GM12878 (cell line): ENCODE measurements at places on chromosomes 4 and X.
A peak's percentile ranks its signal among the peaks of the same experiment; 100 is the strongest.

DNA sequence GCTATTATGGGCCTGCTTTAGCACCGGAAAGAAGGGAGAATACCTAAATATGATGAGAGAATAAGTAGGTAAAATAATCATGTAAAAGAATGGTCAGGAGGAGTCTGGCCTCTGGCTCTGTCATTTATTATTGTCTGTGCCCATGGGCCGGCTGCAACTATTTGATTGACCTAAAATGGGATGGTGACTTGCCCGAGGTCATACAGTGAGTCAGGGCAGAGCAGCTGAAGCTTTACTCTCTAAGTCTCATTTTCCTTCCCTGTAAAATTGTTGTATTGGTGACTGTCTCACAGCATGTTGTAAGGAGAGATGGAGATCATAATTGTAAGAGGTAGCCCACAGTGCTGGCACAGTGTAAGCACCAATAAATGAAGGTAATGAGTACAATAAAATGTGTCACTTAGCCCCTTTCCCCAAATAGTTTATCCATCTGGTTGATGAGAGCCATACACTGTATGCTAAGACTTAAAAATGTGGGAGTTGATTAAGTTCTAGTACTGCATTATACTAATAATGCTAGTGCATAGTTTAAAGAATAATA lies 39.6 kb downstream of the RUFY3 start:
- H3K27ac ChIP-seq: no peak overlapping the region
- H3K27me3 ChIP-seq: no peaks in the 10 kb centered on the region
- no peaks in the 10 kb centered on the region for H3K36me3 ChIP-seq
- H3K4me3 ChIP-seq: no peak overlapping the region
- DNase-seq: no peak

DNA sequence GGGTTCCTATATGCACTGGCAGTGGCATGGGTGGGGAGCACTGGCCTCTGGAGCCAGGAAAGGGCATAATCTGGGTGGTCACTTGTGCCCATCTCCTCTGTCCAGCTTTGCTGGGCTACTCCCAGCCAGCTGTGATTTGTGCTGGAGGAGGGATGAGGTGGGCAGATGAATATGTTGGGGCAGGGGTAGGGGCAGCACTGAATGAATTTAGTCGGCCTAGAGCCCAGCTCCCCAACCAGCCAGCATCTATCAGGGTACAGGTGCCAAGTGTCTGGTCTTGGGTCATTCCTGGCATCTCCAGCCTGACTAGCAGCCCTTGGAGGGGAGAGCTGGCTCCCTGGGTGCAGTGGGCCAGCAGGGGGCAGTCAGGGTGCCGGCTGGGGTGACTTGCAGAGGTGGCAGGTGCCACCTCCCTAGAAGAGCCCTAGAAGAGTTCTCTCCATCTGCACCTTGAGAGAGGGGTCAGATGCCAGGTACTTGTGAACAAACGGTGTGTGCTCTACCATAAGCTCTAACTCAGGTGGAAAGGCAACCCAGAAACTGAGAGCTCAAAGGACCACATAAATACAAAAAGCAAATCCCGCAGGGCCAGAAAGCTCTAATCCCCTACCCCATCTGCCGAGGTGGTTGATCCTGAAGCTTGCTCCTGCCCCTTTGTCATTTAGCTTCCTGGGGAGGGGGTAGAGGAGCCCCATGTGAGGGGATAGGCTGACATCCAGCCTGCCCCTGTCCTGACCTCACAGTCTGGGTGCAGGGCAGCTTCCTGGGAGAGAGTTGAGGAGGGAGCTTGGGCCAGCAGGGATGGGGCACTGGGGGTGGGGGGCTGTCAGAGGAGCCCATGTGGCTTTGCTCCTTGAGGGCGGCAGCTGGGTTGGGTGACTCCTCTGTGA lies 2.2 kb downstream of the SORCS2 start:
- H3K27me3 ChIP-seq: peaks cover 2% of the 10 kb centered on the region
- no peaks in the 10 kb centered on the region for H3K4me1 ChIP-seq
- H3K36me3 ChIP-seq: no peaks in the 10 kb centered on the region
- H3K27ac ChIP-seq: no peak overlapping the region
- no peak for DNase-seq
- no peak overlapping the region for H3K4me3 ChIP-seq

- H3K4me3 ChIP-seq: no peak overlapping the region
- no peaks in the 10 kb centered on the region for H3K27me3 ChIP-seq
- no peaks in the 10 kb centered on the region for H3K36me3 ChIP-seq
- H3K4me1 ChIP-seq: no peaks in the 10 kb centered on the region
These were observed 496.3 kb downstream of the PDGFC start for GRCh38 chr4:156475322-156475721.

DNA sequence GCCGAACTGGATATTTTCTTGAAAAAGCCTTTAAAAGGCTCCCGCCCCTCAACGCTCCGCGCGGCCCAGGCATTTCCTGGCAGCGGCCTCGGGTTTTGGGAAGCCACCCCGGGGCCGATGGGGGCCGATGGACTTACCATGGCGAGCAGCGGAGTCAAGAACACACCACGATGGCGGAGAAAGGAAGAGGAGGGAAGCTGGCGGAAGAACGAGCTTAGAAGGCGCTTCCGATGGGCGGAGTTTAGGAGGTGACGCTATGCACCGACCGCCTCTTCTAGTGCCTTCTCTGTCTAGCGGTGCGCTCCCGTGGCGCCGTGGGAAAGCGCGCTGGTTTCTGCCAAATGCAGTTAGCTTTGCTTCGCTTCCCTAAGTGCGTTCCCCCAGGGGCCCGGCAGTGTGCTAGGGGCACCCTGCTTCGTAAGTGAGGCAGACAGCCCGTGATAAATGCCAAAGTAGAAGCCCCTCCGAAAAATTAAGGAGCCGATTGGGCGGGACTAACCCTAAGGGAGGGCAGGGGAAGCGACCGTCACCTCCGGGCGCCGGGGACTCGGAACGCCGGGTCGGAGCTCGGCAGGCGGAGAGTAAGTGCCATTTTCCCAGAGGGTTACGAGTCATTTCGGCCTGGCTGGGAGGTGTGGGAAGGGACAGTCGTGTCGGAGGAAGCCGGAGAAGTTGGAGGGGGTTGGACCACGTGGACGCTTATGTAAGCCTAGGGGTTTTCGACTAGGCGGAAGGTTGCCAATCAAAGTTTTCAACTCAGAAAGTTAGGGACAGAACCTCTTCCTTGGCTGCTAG lies at the start of gene RPL39:
RPL39 (minus strand) TSS at position 194 of the 795 bp plus-strand sequence; CDS start at position 140, 54 bp downstream.
- H3K27ac ChIP-seq: peak within 1 kb of the TSS; percentile 90
- no peaks in the 10 kb centered on the region for H3K27me3 ChIP-seq
- peak; percentile 51 for DNase-seq
- H3K4me1 ChIP-seq: no peaks in the 10 kb centered on the region; the same call in 1 of the 2 replicates

GRCh38 chr4:149985981-149986380 lies 92.3 kb upstream of the DCLK2 start:
- DNase-seq: no peak
- no peaks in the 10 kb centered on the region for H3K36me3 ChIP-seq
- H3K27ac ChIP-seq: no peak overlapping the region
- no peak overlapping the region for H3K4me3 ChIP-seq
- no peaks in the 10 kb centered on the region for H3K4me1 ChIP-seq

DNA sequence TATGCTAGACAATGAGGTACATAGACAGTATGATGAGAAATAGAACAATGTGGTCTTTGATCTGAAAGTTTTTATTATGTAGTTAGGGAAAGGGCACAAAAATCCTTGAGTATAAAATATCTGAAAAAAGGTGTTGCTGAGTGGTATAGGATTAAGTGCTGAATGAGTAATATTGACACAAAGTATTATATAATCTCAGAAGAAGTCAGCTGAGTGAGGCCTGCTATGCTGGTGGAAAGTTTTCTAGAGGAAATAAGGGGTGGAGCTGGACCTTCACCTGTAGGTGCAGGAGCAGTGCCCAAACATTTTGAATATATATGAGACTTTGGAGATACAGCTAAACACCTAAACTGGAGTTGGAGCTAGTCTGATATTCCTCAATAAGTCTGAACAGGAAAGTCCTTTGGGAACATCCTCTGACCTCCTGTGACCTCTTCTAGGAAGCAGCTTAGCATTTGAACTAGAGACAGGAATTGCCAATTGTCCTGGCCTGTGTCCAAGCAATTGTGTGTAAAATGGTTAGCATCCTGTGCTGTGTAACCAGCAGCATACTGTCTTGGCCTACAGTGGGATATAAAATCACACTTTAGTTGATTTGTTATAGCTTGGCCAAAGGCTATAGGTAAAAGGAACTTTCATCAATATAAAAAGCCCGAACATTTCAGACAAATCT lies 285.3 kb downstream of the ANKRD50 start:
- no peaks in the 10 kb centered on the region for H3K27me3 ChIP-seq
- DNase-seq: no peak
- H3K4me1 ChIP-seq: no peaks in the 10 kb centered on the region
- no peak overlapping the region for H3K4me3 ChIP-seq
- H3K36me3 ChIP-seq: no peaks in the 10 kb centered on the region

DNA sequence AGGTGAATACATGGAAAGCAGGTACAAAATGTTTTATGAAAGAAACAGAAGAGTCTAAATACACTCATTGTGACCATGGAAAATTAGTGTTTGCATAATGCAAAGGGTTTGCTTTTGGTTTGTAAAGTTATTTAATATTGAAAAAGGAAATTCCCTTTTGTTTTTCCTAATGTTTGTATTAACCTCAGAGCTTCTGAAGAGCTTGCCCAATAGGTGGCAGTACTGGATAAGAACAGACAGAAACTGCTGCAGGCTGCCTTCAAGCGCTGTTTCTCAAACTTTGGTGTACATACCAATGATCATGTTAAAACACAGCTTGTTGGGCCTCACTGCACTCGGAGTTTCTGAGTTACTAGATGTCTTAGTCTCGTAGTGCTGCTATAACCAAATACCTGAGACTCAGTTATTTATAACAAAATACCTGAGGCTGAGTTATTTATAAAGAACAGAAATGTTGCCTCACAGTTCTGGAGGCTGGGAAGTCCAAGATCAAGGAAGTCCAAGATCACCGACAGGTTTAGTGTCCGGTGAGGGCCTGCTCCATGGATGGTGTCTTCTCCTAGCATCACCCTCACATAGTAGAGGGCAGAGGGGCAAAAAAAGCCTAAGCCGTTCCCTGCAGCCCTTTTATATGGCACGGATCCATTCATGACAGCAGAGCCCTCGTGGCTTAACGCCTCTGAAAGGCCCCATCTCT lies 54.2 kb downstream of the SUPT20HL2 start:
- no peak for DNase-seq
- H3K27ac ChIP-seq: no peak overlapping the region
- H3K4me3 ChIP-seq: no peak overlapping the region
- H3K36me3 ChIP-seq: no peaks in the 10 kb centered on the region
- H3K27me3 ChIP-seq: no peaks in the 10 kb centered on the region

DNA sequence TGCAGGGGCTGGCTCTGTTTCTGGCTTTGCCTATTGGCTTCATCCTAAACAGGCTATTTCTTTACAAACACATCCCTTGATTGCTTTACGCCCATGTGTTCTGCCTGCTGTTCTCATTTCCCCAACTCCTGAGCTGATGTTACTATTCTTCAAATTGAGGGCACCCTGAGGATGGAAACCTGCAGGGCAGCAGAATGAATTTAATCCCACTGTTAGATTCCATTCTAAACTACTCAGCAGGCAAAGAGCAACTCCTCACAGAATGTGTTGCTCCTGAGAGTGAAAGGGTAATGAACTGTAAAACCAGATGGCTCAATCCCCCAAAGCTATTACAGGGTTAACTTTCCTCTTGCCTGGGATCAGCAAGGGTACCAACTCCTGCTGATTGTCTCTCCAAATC lies 75.7 kb downstream of the ANKRD50 start:
- H3K27ac ChIP-seq: no peak overlapping the region
- H3K27me3 ChIP-seq: no peaks in the 10 kb centered on the region
- no peaks in the 10 kb centered on the region for H3K4me1 ChIP-seq
- H3K36me3 ChIP-seq: no peaks in the 10 kb centered on the region
- no peak for DNase-seq

DNA sequence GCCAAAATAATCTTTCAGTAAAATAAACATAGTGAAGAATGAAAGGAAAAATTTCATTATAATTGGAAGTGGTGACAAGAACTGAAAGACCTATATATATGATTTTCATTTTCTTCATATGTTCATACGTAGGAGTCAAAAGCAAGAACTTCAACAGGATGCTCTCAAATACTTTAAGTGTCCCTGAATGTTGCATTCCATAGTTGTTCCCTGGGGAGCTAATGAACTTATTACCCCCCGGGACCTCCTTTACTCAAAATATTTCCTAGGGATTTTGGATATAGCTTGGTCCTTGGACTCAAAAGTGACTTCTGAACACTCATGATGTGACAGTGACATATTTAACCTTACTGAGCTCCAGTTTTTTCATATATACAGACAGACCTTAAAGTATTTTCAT lies 44.9 kb upstream of the NDST4 start:
- DNase-seq: no peak
- H3K27me3 ChIP-seq: no peaks in the 10 kb centered on the region
- no peaks in the 10 kb centered on the region for H3K36me3 ChIP-seq
- H3K27ac ChIP-seq: no peak overlapping the region
- no peak overlapping the region for H3K4me3 ChIP-seq
- no peaks in the 10 kb centered on the region for H3K4me1 ChIP-seq

GRCh38 chr4:23117826-23118225 lies 425.1 kb downstream of the GBA3 start:
- no peak overlapping the region for H3K27ac ChIP-seq
- no peaks in the 10 kb centered on the region for H3K36me3 ChIP-seq

- DNase-seq: no peak
- H3K36me3 ChIP-seq: no peaks in the 10 kb centered on the region
- no peaks in the 10 kb centered on the region for H3K4me1 ChIP-seq
These were observed 344.3 kb downstream of the BCOR start for GRCh38 chrX:39753293-39753996.

- no peaks in the 10 kb centered on the region for H3K36me3 ChIP-seq
- H3K27ac ChIP-seq: no peak overlapping the region
- no peak overlapping the region for H3K4me3 ChIP-seq
- no peak for DNase-seq
- H3K4me1 ChIP-seq: no peaks in the 10 kb centered on the region
- H3K27me3 ChIP-seq: no peaks in the 10 kb centered on the region
These were observed 131.6 kb upstream of the SCML1 start for GRCh38 chrX:17605676-17606075.

DNA sequence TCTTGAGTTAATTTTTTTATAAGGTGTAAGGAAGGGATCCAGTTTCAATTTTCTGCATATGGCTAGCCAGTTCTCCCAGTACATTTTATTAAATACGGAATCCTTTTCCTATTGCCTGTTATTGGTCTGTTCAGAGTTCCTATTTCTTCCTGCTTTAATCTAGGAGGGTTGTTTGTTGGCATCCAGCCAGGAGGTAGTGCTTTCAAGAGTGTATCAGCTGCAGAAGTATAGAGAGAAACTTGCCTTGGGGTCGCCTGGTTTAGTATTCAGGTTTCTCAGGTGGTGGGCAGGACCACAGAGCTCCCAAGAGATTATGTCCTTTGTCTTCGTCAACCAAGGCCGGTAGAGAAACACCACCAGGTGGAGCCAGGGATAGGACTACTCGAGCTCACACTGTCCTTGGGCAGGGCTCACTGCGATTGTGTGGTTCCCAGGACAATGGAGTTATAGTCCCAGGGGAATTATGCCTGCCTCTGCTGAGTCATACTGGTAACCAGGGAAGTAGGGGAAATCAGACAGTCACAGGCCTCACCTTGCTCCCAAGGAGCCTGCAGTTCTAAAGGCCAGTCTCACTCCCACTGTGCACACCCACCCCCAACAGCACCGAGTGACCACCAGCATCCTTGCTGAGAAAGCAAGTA lies 168.1 kb downstream of the VSIG4 start:
- no peak overlapping the region for H3K4me3 ChIP-seq
- no peaks in the 10 kb centered on the region for H3K36me3 ChIP-seq
- peak; percentile 50 for DNase-seq

GRCh38 chr4:114599231-114599902 lies 760 bp downstream of the UGT8 start:
- H3K27me3 ChIP-seq: peaks cover 21% of the 10 kb centered on the region
- DNase-seq: no peak
- H3K4me3 ChIP-seq: peak overlapping the region; percentile 37
